ENCODE measurements at places on chromosomes 16 and 17.

- DNase-seq = no peak
Observed at GRCh38 chr16:87457709-87458423, 35.0 kb downstream of the ZCCHC14 start.

DNA sequence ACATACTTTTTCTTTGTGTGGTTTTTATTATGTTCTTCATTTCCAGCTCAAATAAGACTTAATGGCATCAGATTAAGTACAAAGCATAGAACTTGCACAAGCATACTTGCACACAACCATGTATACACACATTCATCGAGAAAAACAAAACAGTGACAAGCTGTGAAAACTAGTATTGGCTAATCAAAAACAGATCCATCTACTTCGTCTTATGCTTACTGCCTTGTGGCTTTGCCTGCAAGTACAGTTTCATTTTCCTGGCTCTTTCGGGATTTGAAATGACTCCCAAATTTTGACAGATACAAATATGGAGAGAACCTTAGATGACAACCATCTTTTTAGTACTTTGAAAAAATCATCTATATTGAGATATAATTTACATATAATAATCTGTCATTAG is 338.3 kb downstream of the BCAS3 start:
- no peak for DNase-seq

GRCh38 chr16:48347980-48348379 is 37.2 kb downstream of the SIAH1 start:
- no peak for DNase-seq

DNA sequence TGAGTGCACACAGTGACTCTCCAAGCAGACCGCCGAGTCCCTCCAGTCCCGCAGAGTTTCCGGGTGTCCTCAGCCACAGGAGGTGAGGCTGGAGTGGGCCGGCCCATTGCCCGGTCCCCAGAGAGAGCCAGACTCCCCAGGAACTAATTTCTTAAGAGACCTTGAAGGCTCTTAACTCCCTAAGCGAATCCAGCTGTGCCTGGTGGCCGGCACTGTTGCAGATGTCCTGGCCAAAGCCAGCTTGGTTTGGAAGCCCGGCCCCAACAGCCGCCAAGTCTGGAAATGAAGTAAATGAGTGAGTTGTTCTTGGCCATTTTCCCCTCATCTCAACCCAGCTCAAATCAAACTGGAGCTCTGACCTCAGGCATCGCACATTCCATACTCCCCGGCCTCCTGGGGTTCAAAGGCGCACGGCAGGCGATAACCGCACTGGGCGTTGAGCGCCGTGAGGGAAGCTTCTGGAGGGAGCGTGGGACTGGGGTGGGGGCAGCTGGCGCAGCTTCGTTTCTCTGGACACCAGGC is 42.0 kb downstream of the CMIP start:
- DNase-seq = no peak

GRCh38 chr17:76007131-76007849 is 6.6 kb downstream of the CDK3 start:
- DNase-seq = no peak

- DNase-seq = no peak
Observed at GRCh38 chr16:81967358-81967757, 43.9 kb downstream of the SDR42E1 start.

DNA sequence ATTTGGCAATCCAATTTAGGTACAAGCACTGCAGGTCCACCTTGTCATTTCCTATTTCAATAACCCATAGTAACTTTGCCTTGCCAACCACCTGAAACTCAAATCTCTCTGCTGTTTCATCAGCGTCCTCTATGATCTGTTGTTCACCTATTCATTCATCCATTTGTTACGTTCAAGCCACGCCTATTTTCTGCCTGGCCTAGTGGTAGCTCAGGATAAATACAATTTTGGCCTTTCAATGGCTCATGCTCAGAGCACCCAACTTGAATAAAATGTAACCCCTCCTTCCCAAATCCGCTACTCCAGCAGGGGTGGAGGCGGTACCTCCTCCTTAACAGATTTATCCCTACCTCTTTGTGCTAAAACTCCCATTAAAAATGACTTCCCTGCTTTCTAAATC is 3.6 kb upstream of the FBXO47 start:
- no peak for DNase-seq
